ENCODE measurements at places on chromosomes 2 and 18.

DNA sequence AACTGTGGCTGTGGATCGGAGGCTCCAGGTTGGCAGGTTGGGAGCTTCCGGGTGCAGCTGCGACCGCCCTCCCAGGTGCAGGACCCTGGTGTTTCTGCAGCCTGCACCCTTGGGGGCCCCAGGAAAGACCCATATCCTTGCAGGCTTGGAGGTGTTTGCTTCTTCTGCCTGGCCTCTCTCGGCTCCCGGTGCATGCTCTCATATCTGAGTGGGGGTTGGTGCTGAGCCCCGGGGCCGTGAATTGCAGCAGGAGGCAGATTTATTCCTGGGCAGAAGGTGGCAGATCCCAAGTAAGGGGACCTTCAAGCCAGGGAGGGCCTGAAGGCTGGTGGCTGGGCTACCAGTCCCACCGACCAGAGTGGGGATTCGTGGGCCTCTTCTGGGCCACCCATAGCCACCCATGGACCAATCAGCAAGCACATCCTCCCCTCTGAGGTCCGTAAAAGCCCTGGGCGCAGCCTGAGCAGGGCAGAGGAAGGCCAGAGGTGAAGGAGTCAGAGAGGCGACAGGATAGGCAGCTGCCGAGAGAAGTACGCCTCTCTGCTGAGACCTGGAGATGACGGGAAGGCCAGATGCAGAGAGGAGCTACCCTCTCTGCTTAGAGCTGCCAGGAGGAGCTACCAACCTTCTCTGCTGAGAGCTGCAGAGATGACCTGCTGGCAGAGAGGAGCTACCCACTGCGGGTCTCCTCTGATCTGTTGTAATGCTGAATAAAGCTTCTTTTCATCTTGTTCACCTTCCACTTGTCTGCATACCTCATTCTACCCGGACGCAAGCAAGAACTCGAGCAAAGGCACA lies 1279.0 kb upstream of the LRRTM1 start:
- DNase-seq, result no peak

DNA sequence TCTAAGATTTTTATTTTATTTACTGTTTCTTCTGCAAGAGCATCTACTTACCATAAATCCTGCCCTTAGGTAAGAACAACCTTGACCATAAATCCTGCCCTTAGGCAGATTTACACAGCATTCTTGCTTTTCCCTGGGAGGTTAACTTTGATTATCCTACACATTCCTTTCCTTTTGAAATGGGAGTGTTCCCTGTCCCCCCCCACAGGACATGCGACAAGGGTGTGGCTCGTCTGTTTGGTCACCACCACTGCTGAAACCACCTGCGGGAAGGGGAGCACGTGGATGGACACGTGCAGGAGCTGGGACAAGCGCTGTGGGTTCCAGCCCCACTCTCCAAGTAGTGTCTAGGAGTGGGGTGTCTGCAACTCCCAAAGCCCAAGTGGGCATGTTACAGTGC lies 239.3 kb upstream of the SP5 start:
- DNase-seq, result no peak

DNA sequence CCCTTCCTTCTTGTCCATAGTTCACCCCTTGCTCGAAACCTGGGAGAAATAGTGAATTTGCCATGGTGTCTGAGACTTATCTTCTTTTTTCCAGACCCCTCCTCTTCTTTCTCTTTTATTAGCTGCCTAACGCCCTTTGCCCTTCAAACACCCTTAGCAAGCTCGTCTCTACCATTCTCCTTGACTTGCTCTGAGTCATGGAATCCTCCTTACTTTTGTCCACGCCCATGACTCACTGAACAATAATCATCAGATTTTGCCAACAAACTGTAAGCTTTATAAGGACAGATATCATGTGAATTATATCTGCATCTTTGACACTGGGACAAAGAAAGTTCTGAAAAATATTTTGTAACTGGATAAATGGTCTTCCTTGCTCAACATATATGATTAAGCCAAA lies 67.1 kb upstream of the CNTNAP5 start:
- no peak for DNase-seq

DNA sequence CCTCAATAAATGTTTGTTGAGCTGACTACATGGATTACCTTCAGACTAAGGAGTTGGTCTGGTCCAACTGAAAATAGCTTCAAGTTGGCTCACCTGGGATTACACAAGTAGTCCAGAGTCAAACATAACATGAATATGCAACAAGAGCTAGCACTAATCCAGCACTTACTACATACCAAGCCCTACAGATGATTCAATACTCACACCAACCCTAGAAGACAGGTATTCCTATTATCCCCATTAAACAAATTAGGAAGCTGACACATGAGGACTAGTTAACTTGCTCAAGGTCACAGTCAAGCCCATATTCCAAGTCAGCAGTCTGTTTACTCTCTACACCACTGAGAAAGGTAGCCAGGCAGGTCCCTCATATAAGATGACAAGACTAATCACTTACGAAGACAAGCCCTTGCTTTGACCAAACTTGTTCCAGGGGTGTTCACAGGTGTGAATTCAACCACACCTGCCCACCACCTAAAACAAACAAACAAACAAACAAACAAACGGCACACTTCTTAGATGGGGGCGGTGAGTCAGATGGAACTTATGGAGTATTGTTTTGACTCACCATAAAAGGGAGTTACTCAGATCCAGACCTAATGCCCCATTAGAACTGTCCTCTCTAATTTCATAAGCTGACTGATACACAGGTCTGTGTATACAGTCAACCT lies 29.1 kb downstream of the TMEM131 start:
- no peak for DNase-seq

- no peak for DNase-seq
These were observed 438.6 kb upstream of the HNMT start for GRCh38 chr2:137525641-137526190.

DNA sequence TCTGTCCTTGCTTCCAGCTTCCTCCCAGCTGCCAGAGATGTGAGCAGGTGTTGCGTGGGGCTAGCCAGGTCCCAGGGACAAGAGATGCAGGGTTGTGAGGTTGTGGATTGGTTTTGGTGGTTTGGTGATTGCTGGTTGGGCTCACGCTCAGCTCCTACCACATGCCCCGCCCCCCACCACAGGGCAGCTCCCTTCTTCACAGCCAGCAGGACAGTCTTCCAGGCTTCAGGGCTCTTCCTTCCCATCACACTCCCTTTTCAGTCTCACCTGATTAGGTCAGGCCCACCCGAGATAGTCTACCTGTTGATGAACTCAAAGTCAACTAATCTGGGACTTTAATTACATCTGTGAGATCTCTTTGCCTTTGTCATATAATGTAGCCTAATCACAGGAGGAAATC lies 52.0 kb upstream of the GLI2 start:
- DNase-seq, result no peak

DNA sequence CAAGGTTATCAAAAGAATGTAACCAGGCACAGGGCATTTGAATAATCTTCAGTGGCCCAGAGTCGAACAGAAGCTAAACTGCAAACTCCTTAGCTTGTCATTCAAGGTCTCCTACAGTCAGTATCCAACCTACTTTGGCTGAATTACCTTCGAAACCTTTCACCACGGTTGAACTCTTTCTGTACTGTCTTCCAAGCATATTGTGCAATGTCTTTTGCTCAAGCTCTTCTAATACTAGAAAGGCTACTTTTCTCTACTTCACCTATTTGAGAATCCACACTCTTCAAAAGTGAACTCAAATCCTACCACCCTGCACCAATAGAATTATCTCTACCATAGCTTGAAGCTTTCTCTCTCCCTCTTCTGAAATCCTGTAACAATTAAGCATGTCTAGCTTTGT lies 142.9 kb downstream of the NR4A2 start:
- no peak for DNase-seq

DNA sequence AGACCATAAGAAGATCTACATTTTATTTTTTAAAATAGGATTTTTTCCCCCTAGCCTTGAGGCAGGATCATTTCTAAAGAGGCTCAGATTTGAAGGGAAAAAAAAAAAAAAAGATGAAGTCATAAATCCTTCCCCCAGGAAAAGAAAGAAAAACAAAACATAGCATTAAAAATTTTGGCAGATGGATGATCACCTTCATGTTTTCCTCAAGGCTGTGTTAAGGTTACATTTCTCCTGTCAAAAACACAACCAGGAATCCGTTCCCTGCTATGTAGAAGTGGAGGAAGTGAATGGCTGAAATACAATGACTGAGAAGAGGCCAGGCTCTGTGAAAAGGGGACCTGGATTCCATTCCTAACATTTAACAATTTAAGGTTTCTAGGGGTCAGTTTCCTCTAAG lies 56.2 kb downstream of the EPHA4 start:
- no peak for DNase-seq

DNA sequence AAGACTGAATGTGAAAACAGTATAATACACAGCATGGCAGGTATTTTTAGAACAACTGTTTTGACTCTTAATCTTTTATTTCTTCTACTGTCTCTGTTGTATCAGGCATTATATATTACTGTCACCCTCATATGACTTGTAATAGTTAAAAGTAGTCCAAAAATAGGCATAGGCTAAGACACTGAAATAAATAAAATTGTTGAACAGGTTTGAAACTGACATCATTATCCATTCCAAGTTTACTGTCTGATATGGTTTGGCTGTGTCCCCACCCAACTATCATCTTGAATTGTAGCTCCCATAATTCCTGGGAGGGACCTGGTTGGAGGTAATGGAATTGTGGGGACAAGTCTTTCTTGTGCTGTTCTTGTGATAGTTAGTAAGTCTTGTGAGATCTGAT lies 91.4 kb upstream of the CDH19 start:
- no peak for DNase-seq

DNA sequence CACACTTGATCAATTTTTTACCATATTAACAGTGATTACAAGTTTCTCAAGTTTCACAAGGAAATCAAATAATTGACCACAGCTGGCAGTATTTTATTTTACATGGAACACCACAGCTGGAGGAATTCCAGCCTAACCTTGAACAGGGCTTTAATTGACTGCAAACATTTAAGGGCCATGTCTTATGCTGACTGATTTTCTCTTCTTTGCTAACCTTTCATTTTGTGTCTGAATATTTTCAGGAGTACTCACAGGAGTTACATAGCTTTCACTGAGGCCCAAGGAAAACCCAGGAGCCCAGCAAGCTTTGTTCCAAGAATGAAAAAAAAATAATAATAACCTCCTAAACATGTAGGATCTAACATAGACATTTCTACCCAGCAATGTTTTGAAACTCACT lies 49.6 kb downstream of the FRZB start:
- DNase-seq, result no peak

- DNase-seq, result no peak
These were observed 34.3 kb upstream of the SNED1 start for GRCh38 chr2:240963868-240964703.

DNA sequence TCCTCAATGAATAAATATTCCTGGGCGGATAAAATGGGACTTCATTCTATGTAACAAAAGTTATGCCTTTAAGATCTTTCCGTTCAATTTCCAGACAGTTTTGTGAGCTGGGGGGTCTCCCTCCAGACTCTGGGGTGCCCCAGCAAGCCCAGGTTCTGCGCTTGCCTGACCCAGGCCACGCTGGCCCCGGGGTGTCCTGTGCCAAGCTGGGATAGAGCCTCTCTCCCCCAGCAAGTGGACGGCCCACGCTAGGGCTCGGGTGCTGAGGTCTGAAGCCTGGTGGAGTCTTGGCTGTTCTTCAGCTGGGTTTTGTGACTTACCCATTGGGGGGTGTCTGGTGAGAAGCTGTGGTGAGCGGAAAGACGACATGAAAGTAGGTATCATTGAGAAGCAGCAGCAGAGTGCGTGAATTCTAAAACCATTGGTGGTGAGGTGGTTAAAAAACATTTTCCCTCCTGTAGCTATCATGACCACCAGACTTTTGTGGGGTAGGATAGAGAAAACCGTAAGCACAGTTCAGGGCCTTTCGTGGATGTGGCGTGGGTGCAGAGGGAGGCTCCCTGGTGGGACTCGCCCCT lies 346.8 kb downstream of the ANAPC1 start:
- no peak for DNase-seq

DNA sequence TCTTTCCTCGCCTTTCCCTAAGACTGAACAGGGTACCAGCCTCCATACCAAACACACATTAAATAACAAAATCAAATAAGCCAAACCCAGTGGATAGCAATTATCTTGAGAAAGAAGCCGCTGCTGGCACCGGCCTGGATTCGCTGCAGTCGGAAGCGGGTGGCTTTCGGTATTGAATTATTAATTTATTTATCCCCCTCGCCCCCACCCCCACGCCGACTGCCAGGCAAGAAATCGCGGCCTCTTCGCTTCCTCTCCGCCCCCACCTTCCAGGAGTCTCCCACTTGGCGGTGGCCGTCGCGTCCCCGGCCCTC lies 370 bp upstream of the ZNF804A start:
- no peak for DNase-seq

- DNase-seq, result no peak
These were observed 26.9 kb downstream of the RMC1 start for GRCh38 chr18:23530195-23530594.

DNA sequence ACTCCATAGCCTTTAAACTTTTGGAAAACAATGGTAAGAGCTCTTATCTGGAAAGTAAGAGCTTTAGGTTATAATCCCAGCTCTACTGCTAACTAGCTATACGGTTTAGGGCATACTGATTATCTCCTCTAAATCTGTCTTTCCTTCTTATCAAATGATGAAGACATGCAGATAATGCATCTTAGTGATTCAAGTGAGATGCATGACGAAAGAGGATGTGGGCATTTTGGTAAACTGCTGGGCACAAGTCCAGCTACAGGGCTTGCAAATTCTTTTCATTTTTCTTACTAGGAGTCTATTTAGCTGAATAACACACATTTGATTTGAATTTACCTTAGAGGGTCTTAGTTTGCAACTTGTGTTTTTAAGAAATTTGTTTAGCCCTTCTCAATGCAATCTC lies 1604.8 kb upstream of the ZEB2 start:
- DNase-seq, result no peak

GRCh38 chr2:225270861-225271260 lies 128.6 kb upstream of the NYAP2 start:
- DNase-seq, result peak; percentile 49

DNA sequence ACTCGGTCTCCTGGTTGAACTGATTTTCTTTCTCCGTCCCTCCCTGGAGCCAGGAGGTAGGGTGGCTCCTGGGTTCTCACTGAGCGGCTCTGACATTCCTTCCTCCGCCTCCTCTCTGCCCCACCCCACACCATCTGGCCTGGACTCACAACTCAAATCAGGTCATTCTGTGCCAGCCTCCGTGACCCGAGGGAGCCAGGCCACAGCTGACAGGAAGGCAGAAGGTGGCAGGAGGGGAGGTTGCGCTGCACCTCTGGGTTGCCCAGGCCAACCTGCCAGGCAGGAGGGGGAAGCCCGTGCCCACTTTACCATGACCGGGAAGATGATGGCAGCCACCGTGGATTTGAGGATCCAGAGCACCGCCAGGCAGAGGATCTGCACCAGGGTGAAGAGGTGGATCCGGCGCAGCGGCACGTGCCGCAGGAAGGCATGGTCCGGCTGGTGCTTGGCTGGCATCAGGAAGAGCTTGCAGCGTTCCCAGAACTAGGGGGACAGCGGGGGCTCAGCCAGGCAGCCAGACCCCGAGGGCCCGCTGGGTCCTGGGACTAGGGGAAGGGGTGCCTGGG lies 28.3 kb downstream of the MTHFD2 start:
- peak; percentile 12 for DNase-seq

GRCh38 chr2:238945433-238946150 lies 97.7 kb downstream of the TWIST2 start:
- no peak for DNase-seq
